ENCODE measurements at places on chromosomes 2 and 18. TPM values are rescaled to one million over a fixed set of nuclear protein-coding genes. Genes with fewer than 3 reads are reported as not detected.

DNA sequence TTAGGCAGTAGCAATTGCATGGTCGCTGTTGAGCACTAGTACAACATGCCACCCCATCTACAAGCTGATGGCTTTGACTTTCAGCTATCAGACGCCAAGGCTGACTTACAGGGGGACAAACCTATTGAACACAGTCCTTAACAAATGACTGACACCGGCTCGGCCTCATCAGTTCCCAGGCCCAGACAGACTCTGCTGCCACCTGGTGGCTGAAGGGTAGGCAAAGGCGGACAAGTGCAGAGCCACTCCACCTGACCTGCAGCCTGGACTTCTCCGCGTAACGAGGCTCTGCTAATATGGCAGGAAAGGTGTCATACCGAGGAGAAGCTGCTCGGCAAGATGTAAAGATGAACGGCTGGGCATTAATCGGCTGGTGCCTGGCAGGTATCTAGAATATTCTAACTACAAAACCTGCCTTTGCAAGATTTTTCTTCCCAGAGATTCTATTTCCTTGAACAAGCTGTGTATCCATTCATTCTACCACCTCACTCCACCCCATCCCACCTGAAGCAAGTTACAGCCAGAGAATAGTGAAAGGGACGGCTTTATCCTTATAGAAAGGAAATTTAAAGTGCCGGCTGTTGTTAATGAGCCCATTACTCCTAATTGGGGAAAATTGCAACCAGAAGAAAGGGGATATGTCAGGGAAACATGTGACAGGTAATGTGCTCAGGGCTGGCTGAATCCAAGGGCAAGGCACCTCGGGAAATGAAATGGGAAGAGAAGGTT, 67.4 kb downstream of the STEAP3 start:
- peak; percentile 62 for DNase-seq
- H3K4me3 ChIP-seq: no peak overlapping the region
- no peak overlapping the region for H3K27ac ChIP-seq
- no peaks in the 10 kb centered on the region for H3K27me3 ChIP-seq

UGT1A3 gene
- 0.57 TPM for total RNA-seq

DNA sequence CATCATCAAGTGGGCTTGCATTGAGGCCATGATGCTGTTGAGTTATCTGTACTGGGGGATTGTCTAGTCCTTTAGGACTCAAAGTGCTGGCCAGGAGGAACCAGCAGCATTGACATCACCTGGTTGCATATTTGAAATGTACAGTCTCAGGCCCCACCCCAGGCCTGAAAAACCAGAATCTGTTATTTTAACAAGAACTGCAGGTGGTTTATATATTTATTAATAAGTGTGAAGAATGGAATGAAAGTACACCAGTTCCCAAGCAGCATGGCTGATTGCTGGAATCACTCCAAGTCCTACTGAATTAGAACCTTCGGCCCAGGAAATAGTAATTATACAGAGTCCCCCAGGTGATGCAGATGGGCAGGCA, 2.8 kb downstream of the IL1F10 start:
- H3K27me3 ChIP-seq: no peaks in the 10 kb centered on the region
- DNase-seq: no peak
- no peak overlapping the region for H3K27ac ChIP-seq
- H3K4me1 ChIP-seq: no peaks in the 10 kb centered on the region
- H3K4me3 ChIP-seq: no peak overlapping the region

DNA sequence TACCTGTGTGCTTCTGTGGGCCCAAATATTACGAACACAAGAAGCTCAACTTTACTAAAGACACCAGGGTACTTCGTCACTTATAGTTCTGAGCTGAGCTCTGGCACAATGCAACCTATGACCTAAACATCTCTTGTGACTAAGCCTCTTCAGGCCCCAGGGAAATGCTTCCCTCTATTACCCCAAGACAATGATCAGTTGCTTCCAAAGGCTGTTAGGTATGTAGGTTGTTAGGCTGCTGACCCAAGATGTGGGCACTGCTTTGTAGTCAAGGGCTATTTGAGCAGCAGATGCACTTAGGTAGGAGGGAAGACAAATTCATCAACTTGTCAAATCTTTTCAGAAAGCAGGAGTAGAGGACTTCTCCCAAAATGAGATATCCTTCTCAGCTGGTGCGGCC, 640.1 kb downstream of the EPHA4 start:
- H3K4me3 ChIP-seq: no peak overlapping the region
- no peaks in the 10 kb centered on the region for H3K27me3 ChIP-seq
- no peak for DNase-seq
- H3K4me1 ChIP-seq: no peaks in the 10 kb centered on the region

DNA sequence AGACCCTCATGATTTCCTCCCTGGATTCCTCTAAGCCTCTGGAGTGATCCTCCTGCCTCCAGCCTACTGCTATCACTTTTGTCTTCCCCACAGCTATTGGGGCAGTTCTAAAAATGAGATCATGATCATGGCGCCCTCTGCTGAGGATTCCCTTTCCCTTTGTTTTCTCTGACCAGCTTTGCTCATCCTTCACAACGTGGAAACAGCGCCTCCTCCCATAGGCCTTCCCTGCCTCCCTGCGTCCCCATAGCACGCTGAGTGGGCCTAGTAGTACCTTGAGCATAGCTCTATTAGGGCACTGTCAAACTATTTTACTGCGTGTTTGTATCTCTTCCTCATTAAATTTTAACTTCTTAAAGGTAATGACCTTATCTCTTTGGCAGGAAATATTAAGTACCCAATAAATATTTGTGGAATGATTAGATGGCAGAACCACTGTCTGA, 207.0 kb upstream of the FANCL start:
- H3K27me3 ChIP-seq: no peaks in the 10 kb centered on the region
- H3K4me1 ChIP-seq: no peaks in the 10 kb centered on the region
- no peaks in the 10 kb centered on the region for H3K36me3 ChIP-seq
- H3K4me3 ChIP-seq: no peak overlapping the region
- peak; percentile 63 for DNase-seq

CNGA3 gene
- not detected for total RNA-seq

ABCG5 gene
- total RNA-seq: not detected
